ENCODE measurements at places on chromosomes 2 and 18.

- peak; percentile 73 for DNase-seq
Observed at GRCh38 chr2:72892506-72893173, 5.4 kb downstream of the SPR start.

GRCh38 chr2:88247531-88247930 lies 77.4 kb downstream of the THNSL2 start:
- no peak for DNase-seq

DNA sequence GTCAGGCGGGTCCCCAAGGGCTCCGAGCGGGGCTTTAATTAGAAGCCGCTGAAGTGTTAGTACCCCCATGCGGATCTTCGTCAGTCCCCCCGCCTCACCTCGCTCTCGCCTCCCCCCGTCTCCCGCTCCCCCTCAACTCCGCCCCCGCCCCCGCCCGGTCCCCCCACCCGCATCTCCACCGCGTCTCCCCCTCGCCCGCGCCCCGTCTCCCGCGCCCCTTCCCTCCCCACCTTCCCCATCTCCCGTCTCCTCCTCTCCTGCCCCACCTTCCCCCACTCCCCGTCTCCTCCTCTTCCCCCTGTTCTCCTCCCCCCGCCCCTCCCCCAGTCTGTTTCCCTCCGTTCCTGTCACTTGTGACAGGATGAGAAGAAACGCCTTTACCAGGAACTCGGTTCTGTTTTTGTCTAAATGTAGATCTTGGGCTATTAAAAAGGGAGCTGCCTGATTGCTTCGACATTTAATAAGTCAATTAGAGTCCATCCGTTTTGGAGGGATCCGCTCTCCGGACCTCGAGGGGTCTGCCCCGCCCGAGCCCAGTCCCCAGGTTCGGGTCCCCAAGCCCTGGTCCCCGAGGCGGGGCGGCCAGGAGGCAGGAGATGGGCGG lies 969 bp upstream of the ALKAL2 start:
- DNase-seq, result no peak

DNA sequence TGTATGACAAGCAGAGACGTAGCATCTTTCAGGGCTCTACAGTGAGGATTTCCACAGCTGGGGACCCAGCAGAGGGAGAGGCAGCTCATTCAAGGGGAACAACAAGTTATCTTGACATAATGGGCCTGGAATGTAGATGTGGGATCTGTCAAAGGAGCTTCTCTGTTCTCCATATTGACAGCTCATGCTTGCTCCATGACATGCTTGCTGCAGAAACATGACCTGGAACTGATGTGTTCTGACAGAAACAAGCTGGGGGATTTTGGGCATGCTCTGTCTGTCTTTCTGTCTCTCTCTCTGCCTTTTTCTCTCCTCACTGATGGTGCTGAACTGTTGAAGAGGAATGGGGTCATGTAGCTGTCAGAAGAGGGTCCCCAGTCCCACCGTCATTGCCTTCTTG lies 79.6 kb downstream of the MMADHC start:
- no peak for DNase-seq

GRCh38 chr18:75221897-75222296 lies 11.3 kb downstream of the TSHZ1 start:
- DNase-seq, result no peak

GRCh38 chr2:63710732-63711131 lies 122.0 kb downstream of the MDH1 start:
- DNase-seq, result no peak

GRCh38 chr2:208982831-208983230 lies 441.0 kb upstream of the MAP2 start:
- DNase-seq, result no peak

GRCh38 chr18:5879479-5879882 lies 15.8 kb downstream of the TMEM200C start:
- peak; percentile 43 for DNase-seq

DNA sequence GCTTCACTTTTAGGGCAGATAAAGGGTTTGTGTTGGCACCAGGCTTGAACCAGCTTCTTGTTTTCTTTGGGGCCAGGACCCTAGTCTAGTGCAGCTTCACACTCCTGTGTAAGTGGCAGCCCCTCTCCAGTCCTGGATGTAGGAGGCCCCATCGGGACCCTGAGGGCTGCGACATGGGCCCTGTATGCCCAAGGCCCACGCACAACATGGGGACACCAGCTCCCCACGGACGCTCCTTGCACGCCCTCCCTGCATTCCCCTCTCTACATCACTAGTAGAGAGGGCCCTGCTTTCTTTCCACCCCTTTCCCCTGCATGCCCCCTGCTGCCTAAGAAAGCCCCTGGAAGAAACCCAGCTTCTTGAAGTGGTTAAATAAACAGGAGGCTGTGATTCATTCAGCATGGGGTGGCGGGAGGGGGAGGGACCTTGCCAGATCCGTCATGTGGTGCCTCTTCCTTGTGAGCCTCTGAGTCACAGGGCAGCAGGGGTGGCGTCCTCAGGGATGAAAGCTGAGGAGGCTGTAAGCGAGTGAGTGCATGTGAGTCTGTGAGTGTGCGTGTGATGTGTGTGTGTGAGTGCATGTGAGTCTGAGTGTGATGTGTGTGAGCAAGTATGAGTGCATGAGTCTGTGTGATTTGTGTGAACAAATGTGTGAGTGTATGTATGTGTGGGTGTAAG lies 42.5 kb downstream of the COPS8 start:
- peak; percentile 65 for DNase-seq

DNA sequence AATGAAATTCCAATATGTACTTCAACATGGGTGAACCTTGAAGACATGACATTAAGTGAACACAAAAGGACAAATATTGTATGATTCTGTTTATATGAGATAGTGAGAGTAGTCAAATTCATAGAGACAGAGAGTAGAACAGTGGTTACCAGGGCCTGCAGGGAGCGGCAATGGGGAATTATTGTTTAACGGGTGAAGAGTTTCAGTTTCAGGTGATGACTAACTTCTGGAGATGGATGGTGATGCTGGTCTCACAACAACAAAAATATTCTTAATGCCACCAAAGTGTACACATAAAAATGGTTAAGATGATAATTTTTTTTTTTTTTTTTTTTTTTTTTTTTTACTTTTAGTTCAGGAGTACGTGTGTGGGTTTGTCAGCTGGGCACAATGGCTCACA lies 109.4 kb upstream of the TMEM200C start:
- DNase-seq, result no peak

- no peak for DNase-seq
Observed at GRCh38 chr2:207252979-207253645, 87.4 kb upstream of the KLF7 start.

GRCh38 chr2:189008555-189009262 lies 34.5 kb downstream of the COL3A1 start:
- DNase-seq, result no peak

DNA sequence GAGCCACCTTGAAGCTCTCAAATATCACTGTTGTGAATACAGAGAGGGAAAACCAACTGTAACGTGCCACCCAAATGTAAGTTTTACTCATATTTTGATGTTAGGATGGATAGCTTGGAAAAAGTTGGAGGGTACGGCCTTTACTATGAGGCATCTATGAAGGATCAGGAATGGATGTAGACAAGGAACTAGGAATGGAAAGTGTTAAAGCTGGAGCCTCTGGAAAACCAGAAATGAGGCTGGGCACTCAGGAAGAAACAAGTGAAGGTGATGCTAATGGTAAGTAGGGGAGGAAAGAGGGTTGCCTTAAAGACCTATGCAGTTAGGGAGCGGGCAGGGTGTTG lies 204 bp downstream of the TXNDC2 start:
- no peak for DNase-seq

- DNase-seq, result no peak
Observed at GRCh38 chr18:67386032-67386431, 130.5 kb downstream of the DSEL start.

DNA sequence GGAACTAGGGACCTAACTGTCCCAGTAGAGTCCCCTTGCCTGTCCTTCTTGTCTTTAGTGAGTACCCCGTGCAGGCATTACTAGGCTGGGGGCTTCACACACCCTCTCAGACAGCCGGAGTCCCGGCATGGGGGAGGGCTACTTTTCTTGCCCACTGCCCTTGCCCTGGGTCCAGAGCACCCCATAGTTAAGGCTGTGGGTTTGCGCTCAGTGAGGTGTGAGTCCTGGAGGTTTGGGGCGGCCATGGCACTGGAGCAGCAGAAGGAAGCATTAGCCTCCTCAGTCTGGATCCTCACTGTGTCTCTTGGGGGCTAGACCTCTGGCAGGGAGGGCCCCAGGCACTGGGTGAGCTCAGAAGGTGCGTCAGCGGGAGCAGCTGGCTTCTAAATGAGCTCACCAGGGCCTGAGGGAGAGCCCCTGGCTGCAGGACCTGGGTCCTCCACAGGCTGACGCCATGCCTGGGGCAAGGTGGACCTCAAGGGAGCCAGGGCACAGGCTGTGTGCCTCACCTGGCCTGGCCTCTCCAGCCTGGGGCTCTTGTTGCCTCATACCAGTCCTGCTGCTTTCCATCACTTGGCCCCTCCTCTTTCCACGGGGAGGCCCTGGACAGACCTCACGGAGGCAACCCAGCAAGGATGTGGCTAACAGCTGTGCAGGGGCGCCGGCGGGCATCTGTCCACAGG lies 27.4 kb downstream of the HS6ST1 start:
- DNase-seq, result no peak

DNA sequence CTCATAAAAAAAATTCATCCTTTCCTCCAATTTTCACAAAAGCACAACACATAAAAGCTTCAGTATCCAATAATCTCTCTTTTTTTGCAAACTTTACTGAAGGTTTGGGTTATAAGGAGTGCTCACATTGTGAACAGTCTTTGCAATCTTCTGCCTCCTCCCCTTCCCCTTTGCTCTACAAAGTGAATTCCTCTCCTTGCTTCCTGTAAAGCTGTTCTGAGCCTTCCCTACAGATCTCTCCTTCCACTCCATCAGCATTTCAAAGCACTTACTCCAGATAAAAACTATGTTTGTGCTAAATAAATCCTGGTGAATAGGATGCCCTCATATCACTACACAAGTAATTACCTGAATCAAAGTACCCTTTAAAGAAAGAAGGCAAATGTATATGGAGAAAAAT lies 4.6 kb upstream of the PDK1 start:
- no peak for DNase-seq

GRCh38 chr2:135600915-135601314 lies 69.6 kb downstream of the R3HDM1 start:
- DNase-seq, result no peak

DNA sequence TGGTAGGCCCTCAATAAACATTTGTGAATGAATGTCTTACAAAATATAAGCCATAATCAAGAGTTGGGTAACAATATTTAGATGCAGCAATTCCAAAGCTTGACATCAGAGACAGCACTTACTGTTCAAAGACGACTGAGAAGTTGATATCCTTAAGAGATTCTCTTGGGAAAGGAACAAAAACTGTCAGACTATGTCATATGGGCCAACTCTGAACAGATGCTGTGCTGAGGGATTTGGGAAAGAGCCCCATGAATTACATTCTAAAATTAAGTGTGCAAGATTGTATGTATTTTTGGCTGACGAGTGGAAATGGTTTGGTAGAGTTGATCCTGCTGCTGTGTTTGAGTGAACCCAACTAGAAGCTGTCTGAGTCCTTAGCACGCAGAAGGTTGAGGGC lies 250.7 kb upstream of the LINC00305 start:
- DNase-seq, result no peak

DNA sequence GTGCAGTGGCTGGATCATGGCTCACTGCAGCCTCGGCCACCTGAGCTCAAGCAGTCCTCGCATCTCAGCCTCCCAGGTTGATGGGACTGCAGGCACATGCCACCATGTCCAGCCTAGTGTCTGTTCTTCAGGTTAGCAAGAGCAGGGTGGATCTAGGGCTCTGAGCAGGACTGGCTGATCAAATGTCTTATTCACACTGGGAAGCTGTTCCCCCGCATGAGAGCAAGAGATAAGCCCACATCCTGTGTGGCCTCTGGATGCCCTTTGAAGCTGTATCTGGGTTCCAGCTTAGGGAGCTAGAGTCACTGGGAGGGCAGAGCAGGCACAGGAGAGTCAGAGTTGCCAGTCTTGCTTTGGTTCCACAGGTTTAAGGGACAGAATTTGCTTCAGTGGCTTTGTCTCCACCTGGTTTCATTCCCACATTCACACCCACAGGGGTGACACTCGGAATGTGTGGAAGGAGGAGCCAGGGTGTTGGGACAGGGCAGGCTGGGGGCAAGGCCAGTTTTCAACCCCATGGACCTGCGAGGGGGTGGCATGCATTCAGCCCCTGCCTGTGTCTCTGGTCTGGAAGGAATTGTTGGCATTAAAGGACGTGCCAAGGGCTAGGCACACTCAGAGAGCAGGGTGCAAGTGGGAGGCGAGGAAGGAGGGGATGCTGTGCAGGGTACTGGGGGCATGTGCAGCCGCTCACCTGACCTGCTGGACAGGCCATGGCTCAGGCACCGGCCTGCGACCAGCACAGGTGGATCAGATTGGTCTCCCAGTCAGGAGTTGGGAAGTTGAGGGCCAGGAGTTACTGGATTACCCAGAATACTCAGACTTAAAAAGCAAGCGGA lies 24.5 kb downstream of the PTPN18 start:
- DNase-seq, result no peak

GRCh38 chr2:129716781-129717559 lies 262.5 kb upstream of the RAB6C start:
- DNase-seq, result no peak

- DNase-seq, result peak; percentile 9
Observed at GRCh38 chr2:155815851-155816250, 516.7 kb downstream of the NR4A2 start.

GRCh38 chr2:11748018-11748860 lies 1.8 kb downstream of the LPIN1 start:
- no peak for DNase-seq

- no peak for DNase-seq
Observed at GRCh38 chr18:13608791-13609532, 117.4 kb downstream of the FAM210A start.

DNA sequence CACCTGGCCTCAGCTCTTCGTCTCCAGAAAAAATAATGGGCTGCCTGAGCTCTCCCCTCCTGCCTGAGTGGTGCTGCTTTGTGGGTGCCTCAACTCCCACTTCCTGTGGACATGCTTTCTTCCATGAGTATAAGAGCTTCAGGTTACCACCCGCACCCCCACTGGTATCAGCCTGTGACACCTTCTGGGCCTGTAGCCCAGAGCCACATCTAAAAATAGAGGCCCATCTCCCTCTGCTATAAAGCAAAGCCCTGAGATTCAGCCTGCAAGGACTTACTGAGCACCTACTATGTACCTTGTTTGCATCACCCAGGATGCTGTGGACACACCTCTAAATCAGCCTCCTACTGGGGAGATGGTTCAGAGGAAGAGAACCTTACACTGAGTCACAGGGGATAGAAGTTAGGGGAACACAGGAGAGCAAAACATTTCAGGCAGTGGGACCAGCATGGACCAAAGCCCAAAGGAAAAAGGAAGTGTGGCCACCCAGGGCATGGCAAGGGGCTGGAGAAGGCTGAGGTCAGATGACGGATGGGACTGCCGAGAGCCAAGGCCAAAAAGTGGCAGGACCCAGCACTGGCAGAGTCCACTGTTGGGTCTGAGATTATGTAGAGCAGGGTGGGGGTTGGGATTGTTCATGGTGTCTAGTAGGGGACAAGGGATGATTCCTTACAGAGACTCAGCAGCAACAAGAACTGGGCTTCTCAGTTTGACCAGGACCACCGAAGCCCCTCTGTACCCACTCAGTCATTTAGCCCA lies 123.7 kb upstream of the PPP1CB start:
- DNase-seq, result no peak

- no peak for DNase-seq
Observed at GRCh38 chr2:98471402-98472131, 26.9 kb downstream of the INPP4A start.

GRCh38 chr2:79275197-79275596 lies 115.6 kb upstream of the REG3A start:
- DNase-seq, result no peak

All from LoVo (cell line).